AG04450 (cell line): ENCODE measurements at places on chromosomes 3 and 15. TPM values are rescaled to one million over a fixed set of nuclear protein-coding genes. Genes with fewer than 3 reads are reported as not detected.

DAZL gene
- not detected in 2 replicates for polyA plus RNA-seq

NPAP1 gene
- not detected in 2 replicates for polyA plus RNA-seq

FAM174B gene
- 2.1 and 4.3 TPM in 2 replicates for polyA plus RNA-seq

TRA2B gene
- polyA plus RNA-seq, result 170 and 216 TPM in 2 replicates

PAQR5 gene
- polyA plus RNA-seq, result 7.9 and 9.7 TPM in 2 replicates

LYSMD2 gene
- polyA plus RNA-seq, result 6.5 and 10.2 TPM in 2 replicates

RBP2 gene
- not detected in 2 replicates for polyA plus RNA-seq

UBE2E1 gene
- 107 and 134 TPM in 2 replicates for polyA plus RNA-seq

- no peak for DNase-seq
Observed at GRCh38 chr3:61719278-61719977, 158.1 kb downstream of the PTPRG start.

DNA sequence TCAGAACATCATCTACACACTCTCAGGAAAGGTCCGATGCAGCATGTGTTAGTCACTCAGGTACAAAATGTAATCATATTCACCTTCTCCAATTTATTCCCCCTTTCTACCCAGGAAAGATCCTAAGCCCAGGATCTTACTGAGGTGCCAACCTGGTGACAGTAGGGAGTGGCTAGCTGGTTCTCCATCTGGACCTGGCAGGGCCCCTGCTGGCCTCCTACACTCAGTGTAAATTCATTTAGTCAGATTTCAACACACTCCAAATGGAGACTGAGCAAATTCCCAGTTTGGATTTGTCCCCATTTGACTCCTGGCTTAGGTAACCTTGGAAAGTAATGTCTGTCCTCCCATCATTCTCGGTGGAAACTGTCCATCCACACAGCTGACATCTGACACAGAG lies 47.3 kb downstream of the SYNPR start:
- DNase-seq, result no peak

DNA sequence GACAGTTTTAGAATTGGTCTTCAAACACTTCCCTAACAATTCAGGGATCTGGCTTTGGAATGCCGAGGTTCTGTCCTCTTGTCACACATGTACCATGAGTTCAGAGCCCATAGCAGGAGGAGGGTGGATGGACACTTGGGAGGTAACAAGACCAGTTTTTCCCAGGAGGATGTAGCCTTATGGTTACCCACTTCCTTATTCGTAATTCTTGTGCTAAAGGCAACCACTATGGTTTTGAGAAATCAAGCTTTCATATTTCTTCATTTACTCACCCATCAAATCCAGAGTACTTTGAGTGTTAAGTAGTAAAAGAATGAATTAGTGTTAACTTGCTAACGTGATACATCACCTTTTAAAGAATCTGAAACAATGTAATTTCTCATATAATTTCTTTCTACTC lies 479.6 kb upstream of the ALCAM start:
- DNase-seq, result no peak

DNA sequence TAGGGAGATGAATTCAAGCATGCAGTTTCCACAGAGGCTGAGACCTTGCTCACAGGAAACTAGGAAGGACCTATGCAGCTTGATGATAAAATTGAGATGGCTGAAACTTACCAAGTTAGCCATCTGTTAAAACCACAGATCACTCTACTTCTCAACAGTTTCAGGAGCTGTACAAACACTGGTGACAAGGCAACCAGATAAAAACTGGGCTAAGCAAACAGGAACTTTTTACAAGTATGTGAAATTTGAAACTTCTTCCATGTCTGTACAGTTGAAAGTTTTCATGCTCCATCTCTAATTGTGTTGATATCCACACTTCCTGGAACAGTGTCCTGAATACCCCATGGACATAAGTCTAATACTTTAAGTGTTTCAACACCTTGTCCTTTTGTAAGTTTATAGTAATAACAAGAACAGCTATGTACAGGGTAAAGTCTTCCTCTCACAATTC lies 78.2 kb downstream of the FAIM start:
- peak; percentile 45 for DNase-seq

DNA sequence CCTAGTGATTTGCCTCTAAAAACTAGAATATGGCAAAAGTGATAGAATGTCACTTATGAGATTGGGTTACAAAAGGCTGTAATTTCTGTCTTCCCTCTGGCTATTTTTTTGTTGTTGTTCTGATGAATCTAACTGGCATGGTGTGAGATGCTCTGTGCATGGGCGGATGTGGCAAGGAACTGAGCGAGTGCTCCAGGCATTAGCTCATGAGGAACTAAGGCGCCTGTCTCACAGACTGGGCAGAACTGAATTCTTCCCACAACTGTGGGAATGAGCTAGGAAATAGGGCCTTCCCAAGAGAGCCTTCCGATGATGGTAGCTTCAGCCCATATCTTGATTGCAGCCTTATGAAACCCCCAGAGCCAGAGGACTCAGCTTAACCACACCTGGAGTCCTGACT lies 222.5 kb downstream of the NR2F2 start:
- DNase-seq, result no peak

- no peak for DNase-seq
Observed at GRCh38 chr3:100600181-100601042, 9.0 kb upstream of the ADGRG7 start.

DNA sequence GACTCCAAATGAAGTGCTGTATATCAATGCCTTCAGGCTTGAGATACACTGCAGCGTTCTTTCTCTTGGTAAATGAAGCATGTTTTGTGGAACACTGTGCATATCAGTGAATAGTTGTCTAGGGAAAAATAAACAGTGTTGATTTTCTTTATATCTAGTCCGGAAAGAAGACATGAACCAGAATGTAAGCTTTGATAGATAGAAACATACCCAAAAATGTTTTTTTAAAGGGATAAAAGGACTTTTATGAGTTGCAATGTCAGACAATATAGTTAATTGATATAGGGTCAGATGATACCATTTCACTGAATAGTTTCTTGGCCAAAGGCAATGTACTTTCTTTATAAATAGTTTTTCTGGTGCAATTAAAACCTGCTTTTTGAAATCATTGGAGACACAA lies 1037.8 kb downstream of the OTOL1 start:
- DNase-seq, result no peak

DNA sequence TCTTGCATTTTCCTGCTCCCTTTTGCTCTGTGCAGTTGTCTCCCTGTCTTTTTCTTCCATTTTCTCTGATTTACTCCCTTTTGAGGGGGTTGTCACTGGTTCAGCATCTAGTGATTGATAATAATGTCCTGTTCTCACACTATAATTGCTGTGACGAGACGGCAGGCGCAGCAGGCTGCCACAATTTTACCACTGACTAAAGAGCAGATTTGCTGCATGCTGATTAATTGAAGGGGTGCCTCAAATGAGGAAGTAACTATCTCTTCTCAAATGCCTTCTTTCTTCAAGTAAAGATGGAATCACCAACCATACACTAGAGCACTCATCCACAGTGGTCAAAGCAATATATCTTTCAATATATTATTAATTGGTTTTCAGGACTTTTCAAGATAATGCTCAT lies 219.3 kb downstream of the CBLB start:
- DNase-seq, result no peak

DNA sequence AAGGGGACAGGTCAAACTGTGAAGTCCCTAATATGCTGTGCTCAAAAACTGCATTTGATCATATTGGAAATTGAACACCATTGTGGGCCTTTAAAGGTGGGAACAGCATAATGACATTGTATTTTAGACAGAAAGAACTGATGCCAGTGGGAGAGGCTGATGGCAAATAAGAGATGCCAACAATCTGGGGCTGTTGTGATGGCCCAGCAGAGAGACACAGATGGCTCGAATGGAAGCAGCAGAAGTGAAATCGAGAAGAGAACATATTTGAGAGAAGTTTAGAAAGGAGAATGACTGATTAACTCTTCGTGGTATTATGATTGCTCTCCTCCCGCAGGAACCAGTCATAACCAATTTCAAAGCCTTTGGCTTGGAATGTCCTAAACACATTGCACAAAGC lies 382.9 kb downstream of the MECOM start:
- DNase-seq, result no peak

DNA sequence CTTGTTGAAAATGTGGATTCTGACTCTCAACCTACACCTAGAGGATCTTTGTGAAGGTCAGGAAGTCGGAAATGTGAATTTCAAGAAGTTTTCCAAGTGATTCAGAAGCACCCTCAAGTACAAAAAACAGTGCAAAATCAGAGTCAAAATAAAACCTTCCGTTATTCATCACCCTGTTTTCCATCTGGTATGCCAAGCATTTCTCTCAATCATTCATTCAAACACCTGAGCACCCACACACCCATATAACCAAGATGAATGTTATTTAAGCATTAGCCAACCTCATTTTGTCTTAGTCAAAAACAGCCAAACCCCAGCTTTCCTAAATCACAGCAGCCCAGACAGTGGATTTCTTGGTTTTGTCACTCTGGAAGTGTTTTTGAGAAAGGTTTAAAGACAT lies 91.1 kb downstream of the OSBPL10 start:
- DNase-seq, result no peak

DNA sequence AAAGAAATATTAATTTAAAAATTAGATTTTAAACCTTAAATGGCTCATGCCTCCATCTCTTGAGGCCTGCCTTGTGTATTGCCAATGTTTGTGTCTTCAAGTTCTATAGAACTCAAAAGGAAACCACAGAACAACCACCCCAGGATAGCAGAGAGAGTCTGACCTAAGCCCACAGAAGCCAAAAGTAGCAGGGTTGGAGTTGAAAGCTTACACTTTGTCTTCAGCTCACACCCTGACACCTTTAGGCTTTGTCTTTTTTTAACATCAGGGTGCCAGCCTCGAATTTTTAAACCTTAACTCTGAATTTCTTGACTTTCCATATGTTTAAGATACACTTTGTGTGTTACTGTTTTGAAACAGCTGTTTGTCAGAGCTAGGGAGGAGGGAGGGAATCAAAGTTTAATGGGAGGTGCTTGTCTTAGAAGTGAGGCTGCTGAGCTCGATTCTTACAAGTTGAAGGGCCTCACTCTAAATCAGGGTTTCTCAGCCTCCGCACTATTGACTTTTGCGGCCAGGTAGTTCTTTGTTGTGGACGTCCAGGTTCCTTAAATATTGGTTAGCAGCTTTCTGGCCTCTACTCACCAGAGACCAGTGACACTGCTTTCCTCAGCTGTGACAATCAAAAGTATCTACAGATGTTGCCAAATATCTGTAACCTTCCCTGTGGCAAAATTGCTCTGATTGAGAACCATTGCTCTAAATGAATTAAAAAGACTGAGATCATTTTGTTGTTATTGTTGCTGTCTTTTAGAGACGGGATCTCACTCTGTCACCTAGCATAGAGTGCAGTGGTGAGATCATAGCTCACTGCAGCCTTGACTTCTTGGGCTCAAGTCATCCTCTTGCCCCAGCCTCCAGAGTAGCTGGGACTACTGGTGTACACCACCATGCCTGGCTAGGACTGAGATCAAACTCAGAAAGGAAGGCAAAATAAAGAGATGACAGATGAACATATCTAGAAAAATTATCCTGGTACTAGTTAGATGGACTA lies 139.2 kb upstream of the EOMES start:
- DNase-seq, result no peak

- DNase-seq, result no peak
Observed at GRCh38 chr3:38553071-38553470, 56.9 kb downstream of the EXOG start.

GRCh38 chr15:83930392-83931212 lies 276.7 kb downstream of the ADAMTSL3 start:
- DNase-seq, result no peak

DNA sequence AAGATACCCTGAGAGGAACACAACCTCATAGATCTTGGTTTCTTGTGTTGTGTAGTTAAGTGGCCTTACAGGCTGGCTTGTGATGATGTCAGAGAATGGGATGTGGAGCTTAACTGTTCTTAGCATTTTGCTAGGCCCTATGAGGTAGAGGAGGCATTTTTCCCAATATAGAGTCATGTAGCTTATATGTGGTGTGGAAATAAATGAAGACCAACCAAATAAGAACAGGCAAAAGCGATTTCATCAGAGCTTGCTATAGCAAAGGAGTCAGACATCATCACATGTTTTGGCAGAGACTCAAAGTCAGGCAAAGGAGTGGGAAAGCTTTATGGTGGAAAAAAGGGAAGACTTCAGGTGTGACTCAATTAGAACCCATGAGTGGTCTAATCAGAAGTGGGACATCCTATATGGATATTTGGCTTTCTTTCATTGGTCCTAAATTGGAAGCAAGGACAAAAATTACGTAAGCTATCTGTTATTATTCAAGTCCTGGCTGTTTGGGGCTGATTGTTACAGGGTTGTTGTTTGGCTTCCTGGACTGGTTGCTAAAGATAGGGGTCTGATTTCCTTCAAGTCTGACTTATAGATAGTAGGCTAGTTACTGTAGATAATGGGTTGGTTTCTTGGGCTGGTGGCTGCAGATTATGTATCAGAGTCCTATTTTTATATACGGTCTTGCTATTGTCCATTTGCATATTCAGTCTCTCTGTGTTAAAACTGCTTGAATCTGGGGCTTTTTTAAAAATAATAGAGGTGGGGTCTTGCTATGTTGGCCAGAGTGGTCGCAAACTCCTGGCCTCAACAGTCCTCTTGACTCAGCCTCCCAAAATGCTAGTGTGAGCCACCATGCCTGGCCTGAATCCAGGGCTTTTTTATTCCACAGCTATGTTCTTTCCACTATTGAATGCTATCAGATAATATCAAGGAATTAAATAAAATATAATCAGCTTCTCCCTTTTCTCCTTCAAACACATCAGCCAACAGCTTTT lies 30.3 kb upstream of the SETD2 start:
- no peak for DNase-seq

GRCh38 chr15:25057574-25057973 lies 102.8 kb downstream of the SNRPN start:
- DNase-seq, result no peak

DNA sequence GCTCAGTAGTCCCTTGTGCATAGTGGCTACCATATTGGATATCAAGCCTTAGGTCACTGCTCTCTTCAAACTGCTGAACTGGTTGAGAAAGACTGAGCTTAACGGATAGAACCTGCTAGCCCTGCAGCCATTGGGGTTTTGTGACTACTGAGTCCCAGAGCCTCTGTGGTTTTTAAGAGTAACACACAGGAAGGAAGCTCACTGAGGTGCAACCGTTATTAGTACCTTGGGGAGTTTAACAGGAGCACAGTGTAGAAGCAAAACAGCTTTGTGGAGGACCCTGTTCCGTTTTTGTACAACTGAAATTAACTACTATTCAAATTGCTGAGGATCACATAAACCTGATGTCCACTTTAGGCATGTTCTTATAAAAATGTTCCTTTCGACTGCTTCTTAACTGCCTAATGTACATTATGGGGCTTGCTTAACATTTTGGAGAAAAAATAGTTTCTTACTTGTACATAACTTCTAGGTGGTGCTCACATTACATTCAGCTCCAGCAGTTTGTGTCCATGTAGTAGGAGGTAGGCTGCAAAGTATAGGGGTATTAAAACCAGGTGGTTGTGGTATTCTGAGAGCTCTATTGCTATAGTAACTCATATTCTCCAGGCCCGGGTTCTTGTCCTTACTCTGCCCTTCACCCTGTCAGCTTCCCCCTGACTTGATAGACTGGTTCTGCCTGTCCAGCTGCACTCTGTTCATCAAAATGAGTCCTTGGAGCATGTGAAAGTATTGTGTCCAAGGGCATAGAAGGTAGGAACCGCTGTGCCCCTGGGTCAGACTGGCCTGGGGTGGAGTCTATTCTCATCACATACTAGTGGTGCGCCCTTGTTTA lies 17.3 kb downstream of the PXK start:
- no peak for DNase-seq

GRCh38 chr3:114034787-114035545 lies 21.4 kb downstream of the CCDC191 start:
- peak; percentile 15 for DNase-seq
